ENCODE measurements at places on chromosomes 12 and 14.

DNA sequence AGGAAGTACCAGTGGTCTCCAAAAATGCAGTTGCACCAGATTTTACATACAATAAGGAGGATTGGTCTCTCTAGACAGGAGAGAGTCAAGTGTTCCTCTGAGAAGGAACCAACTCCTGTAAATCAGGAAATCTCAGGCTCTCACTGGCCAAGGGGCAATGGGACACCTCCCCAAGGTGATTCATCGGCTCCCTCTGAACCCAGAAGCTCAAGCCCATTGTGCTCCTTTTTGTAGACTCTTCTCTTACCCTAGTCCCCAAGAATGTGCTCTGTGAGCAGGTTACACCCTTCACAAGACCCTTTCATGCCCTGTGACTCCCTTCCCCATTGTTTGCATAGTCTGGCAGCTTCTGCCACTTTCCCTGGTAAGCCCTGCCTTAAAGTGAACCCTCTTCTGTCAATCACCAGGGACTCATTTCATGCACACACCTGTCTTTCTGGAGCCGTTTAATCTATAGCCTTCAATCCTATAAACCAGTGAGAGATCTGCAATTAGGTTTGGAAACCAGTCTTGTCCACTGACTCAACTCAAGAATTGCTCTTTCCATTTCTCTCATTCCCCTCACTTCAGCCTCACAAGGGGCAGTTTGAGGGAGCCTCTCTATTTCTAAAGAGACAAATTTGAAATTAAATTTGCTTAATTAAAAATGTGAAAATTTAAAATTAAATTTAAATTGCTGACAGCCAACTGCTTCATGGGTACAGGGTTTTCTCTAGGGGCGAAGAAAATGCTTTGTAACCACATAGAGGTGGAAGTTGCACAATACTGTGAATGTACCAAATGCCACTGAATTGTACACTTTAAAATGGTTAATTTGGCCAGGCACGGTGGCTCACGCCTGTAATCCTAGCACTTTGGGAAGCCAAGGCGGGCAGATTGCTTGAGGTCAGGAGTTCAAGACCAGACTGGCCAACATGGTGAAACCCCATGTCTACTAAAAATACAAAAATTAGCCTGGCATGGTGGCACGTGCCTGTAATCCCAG is 38.3 kb upstream of the LTA4H start:
- DNase-seq, result no peak

DNA sequence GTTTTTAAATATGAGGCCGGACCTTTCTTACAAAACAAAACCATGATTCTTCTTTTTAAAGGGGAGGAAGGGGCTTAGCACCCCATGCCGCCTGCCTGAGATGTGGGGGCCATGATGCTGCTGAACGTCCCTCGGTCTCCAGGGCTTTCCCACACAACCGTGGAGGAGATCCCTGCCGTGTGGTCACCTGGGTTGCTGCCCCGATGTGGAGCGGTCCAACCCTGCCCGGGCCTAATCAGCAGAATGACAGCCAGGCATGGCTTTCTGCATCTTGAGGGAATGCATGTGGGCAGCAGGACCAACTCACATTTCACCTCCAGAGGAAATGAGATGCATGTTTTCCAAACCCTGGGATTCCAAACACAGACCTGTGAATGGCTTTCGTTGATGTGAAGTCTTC is 48.9 kb upstream of the C14orf180 start:
- no peak for DNase-seq

- no peak for DNase-seq
These were observed 93.3 kb downstream of the DAAM1 start for GRCh38 chr14:59281609-59282377.

DNA sequence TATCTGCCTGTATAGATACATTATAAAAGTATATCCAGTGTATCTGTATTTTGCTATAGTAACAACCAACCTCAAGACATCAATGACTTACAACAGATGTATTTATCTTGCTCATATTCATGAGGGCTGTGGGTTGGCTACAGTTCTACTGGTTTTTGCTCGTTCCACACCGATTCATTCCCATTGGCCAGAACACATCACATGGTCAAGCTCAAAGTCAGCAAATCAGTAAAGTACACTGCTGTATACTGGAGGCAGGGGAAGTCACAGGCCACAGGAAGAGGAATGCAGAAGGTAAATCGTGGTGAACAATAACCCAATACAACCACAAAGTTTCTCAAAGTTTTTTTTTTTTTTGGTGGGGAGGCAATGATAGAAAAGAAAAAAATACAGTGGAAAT is 180.0 kb upstream of the CDKN3 start:
- DNase-seq, result no peak

DNA sequence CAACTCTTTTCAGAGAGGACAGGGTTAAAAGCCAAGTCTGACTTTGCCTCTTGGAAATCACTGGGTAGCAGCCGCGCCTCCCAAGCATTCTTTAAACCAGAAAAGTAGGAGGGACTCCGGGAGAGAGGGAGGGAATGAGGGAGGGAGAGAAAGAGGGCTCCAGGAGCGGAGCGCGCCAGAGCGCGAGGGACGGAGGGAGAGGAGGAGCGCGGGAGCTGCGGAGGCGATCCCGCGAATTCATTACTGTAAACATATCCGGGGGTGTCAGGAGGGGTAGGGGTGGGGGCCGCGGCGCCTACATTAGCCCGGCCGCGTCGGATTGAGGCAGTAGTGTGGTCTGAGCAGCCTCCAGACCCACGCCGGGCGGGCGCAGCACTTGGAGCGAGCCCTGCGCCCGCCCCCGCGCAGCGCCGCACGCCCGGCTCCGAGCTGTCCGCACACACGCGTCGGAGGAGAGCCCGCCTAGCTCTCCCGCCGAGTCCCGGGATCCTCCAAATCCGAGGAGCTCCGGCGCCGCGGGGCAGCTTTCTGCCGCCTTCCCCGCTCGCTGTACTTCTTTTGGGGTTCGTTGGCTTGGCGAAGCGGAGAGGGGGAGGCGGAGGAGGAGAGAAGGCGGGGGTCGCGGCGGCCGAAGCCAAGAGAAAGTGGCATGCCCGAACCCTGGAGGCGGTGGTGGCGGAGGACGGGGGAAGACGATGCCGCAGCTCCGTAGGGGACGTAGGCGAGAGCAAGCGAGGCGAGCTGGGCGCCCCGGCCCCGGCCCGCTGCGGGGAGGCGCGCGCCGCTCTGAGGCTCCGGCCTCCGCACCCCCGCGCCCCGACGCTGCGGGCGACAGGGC is 3.3 kb downstream of the FLRT2 start:
- DNase-seq, result peak; percentile 22

DNA sequence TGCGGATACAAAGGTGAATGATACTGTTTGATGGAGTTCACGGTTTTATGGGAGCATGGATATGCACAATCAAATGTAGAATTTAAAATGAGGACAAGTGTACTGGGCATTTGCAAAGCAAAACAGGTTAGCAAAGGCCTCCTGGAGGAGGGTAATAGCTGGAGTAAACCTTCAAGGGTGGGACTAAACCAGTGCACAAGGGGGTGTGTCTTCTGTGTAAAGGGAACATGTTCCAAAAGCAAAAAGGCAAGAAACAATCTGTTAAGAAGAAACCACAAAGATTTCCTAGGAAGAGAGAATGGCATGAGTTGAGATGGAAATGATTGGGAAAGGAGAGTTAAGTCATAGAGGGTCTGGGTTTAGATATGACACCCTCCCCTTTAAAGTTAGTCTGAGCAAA is 109.2 kb upstream of the SLCO1C1 start:
- DNase-seq, result no peak

DNA sequence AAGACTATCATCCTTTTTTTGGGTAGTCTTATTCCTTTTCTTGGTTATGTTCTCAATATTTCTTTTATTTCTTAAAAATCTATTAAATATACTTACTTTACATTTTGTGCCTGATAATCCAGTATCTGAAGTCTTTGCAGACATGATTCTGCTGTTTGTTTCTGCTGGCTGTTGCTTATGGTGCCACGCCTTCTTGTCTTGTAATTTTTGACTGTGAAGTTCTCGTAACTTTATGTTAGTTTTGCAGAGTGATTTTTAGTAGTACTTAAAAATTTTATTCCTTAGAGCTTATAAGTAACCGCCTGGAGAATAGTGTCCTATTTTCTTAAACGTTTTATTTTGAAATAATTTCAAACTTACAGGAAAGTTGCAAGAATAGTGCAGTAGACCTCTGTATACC is 10.5 kb downstream of the FRS2 start:
- no peak for DNase-seq

- no peak for DNase-seq
These were observed 352 bp downstream of the PLXNC1 start for GRCh38 chr12:94148739-94149118.
